Left colon (tissue), 2 donors: ENCODE measurements at places on chromosomes 2 and 18. TPM values are rescaled to one million over a fixed set of nuclear protein-coding genes. Genes with fewer than 3 reads are reported as not detected.

DNA sequence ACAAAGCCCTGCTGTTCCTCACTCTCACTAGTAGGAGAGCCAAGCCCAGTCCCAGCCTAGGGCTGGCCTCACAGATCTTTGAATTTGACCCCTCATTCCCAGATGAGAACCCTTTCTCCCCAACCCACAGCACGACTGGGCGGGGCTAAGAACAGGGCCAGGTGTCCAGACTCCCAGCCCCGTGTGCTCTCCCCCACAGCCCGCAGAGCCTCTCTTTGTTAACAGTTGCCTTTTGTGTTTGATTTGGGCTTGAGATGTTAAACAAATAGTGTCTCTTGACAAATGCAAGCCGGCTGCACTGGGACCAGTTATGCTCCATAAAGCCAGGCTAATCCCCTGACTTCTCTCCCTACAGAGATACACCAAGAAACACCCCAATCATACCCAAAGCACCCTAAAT, 4.7 kb upstream of the KCNK3 start:
- no peak for DNase-seq

GRCh38 chr2:128684523-128684922, 365.9 kb upstream of the HS6ST1 start:
- no peak for DNase-seq

- DNase-seq, result no peak
These were observed 8.0 kb downstream of the ALPI start for GRCh38 chr2:232463701-232464543.

- peak; percentile 59 for DNase-seq
These were observed 53.2 kb upstream of the CUL3 start for GRCh38 chr2:224638301-224638823.

- no peak for DNase-seq
These were observed 608.5 kb downstream of the RNF144A start for GRCh38 chr2:7525746-7526145.

GRCh38 chr18:49055754-49056172, 105.0 kb upstream of the SMAD7 start:
- peak; percentile 58 for DNase-seq

- DNase-seq, result no peak
These were observed 79.8 kb downstream of the CCDC150 start for GRCh38 chr2:196719110-196719872.

DNA sequence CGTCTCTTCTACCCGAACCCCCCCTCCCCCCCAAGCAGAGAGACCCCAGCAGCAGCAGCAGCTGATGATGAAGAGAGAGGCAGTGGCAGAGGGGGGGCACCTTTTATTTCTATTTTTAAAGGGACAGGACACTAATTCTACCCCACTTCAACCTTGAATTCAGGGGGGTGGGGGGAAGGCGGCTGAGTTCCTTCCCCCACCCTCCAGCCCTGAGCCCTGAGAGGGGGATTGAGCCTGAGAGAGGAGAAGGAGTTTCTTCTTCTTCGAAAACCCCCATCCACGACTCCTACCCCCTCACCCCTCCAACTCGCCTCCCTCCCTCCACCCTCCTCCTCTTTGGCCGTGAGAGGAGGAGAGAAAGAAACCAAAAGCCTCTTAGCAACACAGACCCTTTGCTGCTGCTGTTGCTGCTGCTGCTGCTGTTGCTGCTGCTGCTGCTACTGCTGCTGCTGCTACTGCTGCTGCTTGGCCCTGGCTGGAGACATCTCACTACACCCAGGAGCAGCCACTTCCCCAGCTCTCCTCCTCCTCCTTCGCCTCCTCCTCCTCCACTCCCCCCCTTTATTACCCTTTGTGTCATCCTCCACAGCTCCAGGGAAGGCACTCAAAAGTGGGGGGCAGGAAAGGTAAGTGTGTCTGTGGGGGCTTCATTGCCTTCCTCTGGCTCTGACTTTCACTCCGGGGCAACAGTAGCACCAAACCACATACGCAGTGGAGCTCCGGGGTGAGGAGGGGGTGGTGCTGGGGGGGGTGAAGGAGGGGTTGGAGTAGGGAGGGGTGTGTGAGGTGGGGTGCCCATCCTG, at the start of gene MBD5:
TSS of gene MBD5 (plus strand) at position 33 of the 803 bp plus-strand sequence.
- peak; percentile 51 for DNase-seq

DNA sequence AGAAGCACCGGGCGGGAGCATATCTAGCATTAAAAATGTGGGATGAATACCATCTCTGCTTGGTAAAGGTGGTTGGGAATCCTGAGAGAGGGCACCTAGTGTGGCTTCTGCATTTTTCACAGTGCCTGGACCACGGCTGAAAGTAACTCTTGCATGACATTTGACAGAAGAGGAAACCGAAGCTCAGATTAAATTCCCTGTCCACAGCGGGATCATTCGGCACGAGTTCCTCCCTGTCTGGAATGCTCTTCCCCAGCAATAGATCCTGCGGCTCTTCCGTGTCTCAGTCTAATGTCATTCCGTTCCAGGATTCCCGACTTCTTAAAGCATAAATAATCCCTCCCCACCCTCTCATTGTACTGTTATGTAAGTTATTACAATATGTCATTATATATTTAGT, 905 bp upstream of the RPS7 start:
- no peak for DNase-seq

DNA sequence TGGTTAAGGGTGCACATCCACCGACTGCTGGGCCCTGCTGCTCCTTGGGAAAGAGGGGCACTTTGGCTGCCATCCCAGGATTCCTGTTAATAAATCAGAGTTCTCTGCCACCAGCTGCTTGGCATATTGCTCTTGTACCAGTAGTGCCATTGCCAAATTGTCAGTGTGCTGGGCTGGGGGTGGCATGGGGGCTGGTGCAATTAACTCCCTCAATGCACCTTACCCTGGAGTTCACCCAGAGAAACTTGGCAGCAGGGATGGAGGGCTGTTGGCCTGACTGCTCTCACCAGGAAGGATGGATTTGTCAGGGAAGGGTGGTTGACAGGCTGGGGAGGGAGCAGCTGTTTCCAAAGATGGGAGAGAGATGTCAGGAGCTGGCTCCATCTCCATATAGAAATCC, 94.6 kb upstream of the SKOR2 start:
- DNase-seq, result no peak

GRCh38 chr2:158963071-158963470, 5.4 kb upstream of the TANC1 start:
- DNase-seq, result no peak

DNA sequence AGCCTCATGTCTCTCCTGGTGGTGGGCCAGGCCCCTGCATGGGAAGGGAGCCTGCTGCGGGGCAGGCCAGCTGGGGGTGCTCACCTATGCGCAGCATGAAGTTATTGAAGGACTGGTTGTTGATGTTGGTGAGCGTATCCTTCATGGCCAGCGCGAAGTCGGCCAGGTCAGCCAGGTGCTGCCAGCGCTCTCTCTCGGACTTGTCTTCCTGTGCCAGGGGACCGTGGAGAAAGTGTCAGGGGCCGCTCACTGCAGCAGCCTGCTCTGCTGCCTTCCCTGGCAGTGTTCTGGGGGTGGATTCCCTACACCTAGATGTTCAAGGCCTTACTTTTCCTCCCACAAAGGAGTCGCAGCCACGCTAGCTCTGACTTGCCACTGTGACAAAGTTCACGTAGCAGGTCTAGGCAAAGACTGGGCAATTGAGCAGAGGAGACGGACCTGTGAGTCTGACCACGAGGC, 28.2 kb downstream of the CENPO start:
- no peak for DNase-seq

DNA sequence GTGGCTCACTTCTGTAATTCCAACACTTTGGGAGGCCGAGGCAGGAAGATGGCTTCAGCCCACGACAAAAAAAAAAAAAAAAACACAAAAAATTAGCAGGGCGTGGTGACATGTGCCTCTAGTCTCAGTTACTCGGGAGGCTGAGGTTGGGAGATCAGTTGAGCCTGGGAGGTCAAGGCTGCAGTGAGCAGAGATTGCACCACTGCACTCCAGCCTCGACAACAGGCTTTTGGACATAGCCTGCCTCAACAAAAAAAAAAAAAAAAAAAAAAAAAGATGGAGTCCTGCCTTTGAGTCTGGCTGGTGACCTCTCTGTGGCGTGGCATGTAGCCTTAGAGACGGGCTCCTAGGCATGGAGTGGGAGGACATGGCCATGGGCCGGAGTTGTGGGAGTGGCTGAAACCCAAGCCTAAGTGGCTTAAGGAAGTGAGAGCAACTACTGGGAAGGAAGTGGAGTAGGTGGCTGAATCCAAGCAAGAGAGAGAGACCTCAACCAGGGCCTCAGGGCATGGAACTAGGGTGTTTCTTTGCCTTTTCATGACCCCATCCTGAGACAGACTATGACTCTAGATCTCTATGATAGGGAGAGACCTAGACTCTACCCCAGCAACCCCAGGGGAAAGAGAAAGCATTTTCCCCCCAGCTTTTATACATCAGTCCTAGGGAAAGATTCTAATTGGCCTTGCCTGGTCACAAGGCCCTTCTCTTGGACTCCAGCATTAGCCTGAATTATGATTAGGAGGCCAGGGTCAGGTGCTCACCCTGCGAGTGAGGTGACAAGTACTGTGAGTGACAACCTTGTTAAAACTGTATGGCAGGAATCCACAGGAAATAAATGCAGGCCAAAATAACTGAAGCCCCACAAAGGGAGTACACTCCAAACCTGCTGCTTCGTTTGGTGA, 34.2 kb downstream of the NPAS2 start:
- DNase-seq, result no peak

GRCh38 chr2:152585830-152586484, 131.3 kb downstream of the PRPF40A start:
- DNase-seq, result no peak

GRCh38 chr2:135586148-135586547, 54.9 kb downstream of the R3HDM1 start:
- DNase-seq, result no peak

DNA sequence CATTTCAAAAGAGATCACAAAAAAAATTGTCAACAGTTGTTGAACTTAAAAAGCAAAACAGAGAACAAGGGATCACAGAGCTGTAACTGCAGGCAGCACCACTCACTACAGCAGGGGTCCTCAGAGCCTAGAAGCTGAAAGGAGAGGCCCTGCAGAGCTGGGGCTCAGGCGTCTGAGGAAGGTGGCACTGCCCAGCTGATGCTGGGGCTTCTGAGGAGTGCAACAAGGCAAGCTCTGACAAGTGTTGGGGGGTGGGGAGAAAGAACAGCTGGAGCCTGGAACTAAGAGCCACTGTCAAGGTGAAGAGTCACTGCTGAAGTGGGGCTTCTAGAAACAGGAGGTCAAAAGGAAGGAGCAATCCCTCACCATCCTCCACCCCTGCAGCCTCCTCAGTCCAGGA, 46.2 kb downstream of the FTCDNL1 start:
- no peak for DNase-seq

GRCh38 chr2:23491591-23492336, 106.8 kb downstream of the KLHL29 start:
- no peak for DNase-seq

DNA sequence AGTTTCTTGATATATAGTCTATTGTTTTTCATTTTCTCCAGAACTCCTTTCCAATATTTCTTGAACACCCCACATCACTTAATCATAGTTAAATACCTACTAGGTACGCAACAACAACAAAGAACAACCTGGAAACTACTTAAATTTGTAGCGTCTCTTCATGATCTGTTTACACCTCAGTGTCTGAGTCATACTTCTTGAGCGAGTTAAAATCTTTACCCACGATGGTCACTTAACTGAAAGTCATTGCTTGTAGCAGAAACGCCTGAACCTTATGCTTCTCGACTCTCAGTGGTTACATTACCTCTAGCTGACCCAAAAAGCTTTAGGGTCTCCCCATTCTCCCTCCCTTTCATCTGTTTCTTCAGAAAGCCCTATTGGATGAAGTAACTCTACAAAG, 131.3 kb downstream of the EN1 start:
- no peak for DNase-seq

Gene TDRD15
- total RNA-seq, result 0.06 TPM

Gene NT5DC4
- total RNA-seq, result not detected

Gene TNFRSF11A
- total RNA-seq, result 83.3 TPM

Gene CASP10
- 44.3 TPM for total RNA-seq

Gene AMER3
- total RNA-seq, result 0.40 TPM

Gene RIF1
- total RNA-seq, result 25.9 TPM

Gene STAT4
- total RNA-seq, result 2.3 TPM

Gene RNF144A
- 20.7 TPM for total RNA-seq

Gene UGT1A8
- total RNA-seq, result 19.3 TPM

Gene LHCGR
- not detected for total RNA-seq

Gene G6PC2
- total RNA-seq, result 0.31 TPM

Gene TEKT4
- not detected for total RNA-seq

Gene IKZF2
- total RNA-seq, result 8.5 TPM

Gene MRO
- total RNA-seq, result 0.25 TPM

Gene IL1F10
- not detected for total RNA-seq

Gene SPP2
- not detected for total RNA-seq
